Motor neuron (in vitro differentiated cells): ENCODE measurements at places on chromosomes 3 and 15.

GRCh38 chr3:46746711-46747110 lies 29.0 kb upstream of the PRSS50 start:
- ATAC-seq, result no peak

DNA sequence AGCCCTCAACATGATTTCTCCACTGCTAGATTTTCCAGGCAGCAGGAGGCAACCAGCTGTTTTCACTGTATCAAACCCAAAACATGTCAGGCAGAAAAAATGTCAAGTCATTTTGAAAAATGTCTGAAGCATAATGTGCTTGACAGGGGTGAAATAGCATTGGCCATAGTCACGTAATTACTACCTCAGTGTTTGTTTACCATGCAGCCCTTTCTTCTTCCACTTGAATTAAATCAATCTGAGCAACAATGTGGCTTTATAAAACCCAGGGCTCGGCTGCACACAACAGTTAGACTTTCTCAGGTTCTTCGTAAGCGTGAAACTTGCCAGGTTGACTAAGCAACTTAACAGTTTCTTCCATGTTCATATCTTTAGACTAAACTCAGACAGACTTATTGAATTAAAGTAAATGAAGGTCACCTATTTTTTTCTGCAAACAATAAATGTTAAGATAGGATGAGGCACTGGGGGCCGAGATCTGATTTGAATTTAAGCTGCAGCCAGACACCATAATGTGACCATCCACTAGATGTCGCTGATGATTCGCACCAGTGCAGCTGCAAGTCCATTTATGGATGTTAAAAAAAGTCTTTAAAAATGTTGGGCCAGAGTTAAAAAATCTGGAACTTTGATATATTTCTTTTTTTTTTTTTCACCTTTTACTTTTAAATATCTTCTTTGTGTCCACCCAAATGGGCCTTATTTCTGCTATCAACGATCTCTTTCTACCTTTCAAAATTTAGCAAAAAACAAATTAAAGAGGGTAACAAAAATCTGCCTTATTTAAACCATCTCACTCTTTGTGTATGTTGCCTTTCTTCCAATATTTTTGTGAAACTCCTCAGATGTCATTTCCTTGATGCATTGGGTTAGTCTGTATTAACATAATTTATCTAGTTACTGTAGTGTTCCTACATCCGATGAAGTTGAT lies 305.9 kb downstream of the CACNA2D3 start:
- ATAC-seq, result peak; percentile 69

- peak; percentile 97 for ATAC-seq
Measured at GRCh38 chr3:8385848-8386620, 115.6 kb upstream of the LMCD1 start.

DNA sequence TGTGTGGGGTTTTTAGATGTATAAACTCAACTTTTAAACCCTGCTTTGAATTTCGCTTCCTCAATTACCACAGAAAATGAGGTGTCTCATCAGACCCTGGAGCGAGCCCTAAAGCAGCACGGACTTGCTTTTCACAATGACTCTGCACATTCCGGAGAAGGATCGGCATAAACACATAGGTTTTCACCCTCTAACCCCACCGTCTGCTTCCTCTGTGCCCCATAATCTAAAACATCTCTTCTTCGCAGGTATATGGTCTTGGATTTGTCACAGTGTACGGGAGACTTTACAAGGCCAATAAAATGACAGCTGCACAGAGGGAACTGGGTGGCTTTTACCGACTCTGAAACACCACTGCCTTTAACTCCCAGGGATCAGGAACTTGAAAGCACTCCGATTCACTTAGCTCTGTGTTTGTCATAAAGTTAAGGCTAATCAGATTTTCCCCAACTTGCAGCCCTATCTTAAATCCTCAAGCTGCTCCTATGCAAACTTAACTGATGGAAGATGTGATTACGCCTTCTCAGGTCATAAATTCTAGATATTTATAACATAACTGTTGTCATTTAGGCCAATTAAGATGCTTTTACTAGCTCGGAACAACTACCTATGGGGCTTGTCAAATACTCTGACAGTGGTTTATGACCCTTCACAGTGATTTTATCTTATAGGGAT lies 133.4 kb upstream of the WNT5A start:
- ATAC-seq, result no peak

DNA sequence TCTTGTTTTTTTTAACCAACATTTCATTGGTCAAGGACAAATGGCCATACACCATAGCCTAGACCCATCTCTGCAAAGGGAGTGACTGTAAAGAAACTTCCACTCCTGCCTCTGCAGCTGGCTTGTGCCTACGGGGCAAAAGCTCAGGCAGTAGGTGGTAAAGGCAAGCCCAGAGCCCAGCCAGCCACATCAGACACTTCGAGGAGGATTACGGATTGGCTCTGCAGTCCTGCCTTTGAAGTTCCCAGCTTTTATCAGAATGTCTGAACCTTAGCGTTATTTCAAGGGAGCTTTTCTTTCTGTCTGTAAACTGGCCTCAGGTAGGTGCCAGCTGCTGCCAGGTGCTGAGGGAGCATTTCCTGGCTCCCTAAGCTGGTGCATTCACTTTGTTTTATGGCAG lies 15.6 kb downstream of the ZNF710 start:
- no peak for ATAC-seq

DNA sequence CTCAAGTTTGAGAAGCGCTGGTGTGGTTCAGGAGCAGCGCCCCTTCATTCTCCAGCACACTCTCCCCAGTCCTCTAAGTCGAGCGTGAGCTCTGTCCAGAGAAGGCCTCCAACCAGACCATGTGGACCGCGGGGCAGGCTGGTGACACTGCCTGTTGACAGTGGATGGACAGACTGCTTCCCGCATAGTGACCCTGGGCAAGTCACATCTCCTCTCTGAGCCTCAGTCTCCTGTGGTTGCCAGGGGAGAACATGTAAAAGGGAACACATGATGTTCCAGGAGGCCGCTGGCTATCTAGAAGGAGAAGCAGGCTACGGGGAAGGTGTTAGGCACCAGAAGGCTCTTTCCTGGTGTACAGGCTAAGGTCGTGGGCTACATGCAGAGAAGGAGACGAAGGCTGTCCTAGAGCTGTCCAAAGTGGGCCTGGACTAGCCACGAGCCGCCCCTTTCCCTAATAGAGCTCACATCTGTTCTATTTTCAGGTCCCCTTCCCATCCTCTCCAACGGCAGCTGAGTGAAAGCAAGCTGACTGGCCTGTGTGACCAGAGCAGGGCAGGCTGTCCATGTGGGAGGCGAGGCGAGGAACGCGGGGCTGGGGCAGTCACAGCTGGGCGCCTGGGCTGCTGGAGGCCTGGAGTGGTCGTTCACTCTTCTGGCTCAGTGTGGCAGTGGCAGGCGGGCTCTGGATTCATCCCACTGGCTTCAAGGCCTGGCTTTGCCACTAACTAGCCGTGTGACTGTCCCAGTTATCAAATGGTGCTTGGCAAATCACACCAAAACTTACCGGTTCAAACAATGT lies 11.1 kb downstream of the ISG20 start:
- peak; percentile 23 for ATAC-seq

- ATAC-seq, result peak; percentile 83
Measured at GRCh38 chr3:128497305-128498126, 4.5 kb upstream of the GATA2 start.

DNA sequence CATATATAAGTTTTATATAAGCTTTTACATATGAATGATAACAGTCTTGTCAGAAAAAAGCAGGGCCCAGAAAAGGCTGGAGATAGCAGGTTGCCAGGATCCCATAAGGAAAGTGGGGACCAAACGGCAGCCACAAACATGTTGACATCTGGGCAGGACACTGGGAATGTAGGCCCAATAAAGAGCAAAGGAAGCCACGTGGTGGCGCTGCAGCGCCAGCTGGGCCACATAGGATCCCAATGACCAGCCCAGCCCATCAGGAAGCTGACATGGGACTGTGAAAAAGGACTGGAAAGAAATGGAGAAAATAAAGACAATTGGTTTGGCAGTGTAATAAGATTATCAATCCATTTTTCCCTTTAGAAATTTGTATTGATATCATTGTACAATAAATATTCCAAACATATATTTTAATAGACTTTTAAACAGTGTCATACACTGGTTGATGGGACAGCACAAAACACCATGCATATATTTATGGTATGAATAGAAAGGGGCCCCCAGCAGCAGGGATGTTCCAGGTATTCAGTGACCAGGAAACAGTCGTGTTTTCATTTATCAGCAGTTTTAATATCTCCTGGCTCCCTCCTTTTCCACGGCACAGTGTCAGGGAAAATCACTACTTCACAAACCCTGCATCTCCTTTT lies 89.0 kb upstream of the STRIT1 start:
- ATAC-seq, result peak; percentile 100

- no peak for ATAC-seq
Measured at GRCh38 chr3:38606561-38606960, 42.9 kb downstream of the SCN5A start.

DNA sequence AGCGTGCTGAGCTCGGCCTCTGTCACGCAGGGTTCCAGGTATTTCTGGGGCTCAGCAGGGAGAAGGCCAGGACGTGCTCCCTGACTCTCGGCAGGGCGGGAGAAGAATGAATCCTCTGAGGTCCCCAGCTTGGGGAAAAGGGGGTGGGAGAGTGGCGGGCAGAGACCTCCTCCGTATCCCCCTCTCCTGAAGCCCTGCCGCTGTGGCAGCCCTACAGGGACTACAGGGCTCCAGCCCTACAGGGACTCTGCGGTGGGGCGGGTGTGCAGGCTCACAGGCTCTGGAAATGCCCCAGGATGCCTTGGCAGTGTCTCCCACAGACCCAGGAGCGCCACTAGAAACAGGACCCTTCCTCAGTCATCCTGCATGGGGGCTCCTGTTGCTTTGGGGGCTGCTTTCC lies 46.2 kb downstream of the HMCES start:
- ATAC-seq, result no peak

DNA sequence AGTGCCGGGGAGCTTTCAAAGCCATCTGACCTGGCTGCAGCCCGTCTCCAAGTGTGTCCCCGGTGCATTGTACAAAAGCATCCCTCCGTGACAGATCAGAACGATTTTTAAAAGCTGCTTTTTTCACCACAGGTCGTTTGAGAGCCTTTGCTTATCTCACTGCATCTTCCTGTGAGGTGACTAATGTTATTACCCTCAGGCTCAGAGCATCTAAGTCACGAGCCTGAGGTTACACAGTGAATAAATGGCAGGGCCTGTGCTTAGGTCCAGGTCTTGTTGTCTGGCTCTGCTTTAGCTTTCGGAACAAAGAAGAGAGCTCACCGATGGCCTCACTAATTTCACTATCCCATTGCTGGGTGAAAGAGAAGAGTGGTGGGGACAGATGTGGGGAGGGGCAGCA lies 83.3 kb downstream of the SEC22A start:
- no peak for ATAC-seq

DNA sequence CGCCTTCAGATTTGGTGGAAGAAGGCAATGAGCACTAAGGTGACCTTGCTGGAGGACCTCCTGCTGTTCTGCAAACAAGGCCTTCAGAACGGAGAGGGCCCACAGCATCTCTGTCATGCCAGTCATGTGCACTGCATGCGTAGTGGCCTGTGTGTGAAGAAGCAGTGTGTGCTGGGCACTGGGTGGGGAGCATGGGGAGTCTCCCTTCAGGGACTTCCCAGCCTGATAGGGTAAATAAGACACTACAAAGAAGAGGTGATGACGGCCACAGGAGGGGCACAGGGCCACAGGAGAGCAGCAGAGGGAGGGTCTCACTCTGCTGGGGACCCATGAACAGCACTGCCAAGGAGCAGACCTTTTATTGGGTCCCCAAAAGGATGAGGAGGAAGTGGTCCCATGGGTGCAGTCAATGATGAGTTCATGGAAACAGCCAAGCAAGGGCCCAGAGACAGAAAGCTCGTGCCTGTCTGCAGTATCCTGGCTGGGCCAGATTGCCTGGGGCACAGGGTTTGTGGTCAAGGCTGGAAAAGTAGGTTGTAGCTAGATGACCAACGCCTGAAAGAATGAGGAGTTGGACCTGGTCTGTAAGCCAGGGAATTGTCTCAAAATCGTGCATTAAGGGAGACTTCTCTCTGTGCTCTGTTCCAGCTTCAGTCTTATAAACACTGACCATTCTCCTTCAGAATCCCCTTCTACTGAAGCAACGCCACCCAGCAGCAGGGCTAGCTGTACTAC lies 67.8 kb upstream of the SEC61A1 start:
- no peak for ATAC-seq

DNA sequence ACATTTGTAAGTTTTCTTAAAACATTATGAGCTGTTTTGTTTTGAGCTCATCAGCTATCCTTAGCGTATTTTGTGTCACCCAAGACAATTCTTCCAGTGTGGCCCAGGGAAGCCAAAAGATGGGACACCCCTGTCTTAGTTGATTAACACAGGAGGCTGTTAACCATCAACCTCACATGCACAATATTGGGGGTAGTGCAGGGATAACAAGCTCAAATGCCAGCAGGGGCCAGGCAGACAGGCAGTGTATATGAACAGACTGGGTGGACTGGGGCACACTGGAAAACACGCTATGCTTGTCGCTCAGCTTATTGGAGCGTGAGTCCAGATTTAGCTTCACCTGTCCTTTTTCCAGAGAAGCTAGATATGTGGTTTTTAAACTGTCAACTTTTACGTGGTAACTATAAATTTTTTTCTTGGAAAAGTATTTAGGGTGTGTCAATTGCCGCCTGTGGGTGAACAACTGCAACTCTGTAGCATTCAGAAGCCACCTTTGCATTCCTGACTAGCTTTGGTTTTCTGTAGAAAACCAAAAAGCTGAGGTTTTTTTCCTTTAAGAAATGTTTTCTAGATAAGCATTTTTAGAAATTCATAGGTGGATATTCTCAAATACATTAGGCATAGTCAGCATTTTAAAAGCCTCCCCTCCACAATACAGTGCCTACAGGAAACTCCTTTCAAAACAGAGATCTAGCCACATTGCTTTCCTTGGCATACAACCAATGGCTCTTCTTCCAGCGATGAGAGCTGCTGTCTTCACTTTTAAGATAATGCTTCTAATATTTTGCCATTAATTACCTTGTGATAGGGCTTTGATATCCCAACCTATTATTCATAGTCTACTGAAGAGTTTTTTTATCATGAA lies 14.6 kb downstream of the PSMD6 start:
- ATAC-seq, result no peak

DNA sequence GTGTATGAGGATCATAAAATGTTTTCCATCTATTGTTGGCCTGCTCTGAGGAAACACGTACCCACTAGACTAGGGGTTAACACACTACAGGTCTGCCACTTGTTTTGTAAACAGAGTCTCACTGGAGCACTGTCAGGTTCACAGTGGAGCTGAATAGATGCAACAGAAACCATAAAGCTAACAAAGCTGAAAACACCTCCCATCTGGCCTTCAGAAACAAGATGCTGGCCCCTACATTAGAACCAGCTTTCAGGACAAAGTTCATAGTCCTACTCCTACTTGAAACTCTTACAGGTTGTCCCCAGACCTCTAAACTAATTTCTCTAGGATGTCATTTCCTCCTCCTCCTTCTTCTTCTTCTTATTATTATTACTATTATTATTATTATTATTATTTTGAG lies 42.3 kb downstream of the SNX4 start:
- no peak for ATAC-seq

GRCh38 chr3:179026636-179027035 lies 45.0 kb downstream of the ZMAT3 start:
- no peak for ATAC-seq
